Posterior cingulate gyrus (tissue), 11 donors: ENCODE measurements at places on chromosomes 2 and 18.

GRCh38 chr18:44750774-44751173 is 70.1 kb downstream of the SETBP1 start:
- DNase-seq: no peak

DNA sequence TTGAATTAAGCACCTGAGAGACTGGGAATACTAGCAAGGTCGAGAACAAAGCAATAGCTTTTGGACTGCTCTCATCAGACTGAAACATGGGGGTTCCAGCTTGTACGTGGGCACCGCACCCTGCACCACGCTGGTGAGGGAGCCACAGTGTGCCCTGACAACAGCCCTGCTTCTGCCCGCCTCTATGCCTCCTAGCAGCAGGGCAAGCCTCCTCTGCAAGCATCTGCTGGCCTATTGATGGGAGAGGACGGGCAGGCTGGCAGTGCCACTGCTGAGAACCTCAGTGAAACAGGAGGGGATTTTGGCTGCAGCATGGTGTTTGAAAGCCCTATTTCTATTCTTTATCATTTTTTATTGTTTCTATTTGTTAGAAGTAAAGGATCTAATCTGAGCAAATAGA is 146.1 kb upstream of the OTOS start:
- no peak for DNase-seq

- no peak for DNase-seq
These were observed 107.8 kb downstream of the NOL10 start for GRCh38 chr2:10581990-10582389.

DNA sequence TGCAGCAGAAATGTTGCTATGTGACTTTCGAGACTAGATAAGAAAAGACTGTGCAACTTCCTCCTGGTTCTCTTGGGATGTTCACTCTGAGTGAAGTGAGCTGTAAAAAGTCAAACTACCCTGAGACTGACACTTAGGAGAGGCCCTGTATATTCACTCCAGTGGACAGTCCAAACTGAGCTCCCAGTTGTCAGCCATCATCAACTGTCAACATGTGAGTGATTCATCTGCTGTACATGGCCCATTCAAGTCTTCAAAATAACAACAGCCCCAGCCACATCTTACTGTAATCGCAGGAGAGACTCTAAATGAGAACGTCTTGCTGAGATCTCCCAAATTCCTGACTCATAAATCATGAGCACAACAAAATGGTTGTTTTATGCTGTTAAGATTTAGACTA is 8.5 kb upstream of the UNC80 start:
- DNase-seq: no peak

GRCh38 chr2:171154348-171154747 is 6.3 kb downstream of the TLK1 start:
- DNase-seq: no peak

DNA sequence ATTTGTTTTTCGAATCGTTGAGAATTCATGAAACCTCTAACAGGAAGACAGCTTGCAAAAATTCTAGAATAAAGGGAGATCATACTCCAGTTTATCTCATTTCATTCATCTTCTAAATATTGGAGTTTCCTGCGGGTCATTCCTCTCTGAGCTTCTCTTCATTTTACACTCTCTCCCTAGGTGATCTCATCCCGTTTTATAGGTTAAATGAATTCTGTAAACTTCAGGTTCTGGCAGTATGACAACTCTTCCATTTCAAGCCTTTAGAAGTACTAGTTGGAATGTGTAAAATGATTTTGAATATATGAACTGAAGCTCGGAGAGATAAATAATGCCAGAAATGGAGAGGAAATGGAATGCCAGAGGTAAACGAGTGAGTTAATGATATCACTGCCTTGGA is 312.4 kb downstream of the METTL4 start:
- no peak for DNase-seq

DNA sequence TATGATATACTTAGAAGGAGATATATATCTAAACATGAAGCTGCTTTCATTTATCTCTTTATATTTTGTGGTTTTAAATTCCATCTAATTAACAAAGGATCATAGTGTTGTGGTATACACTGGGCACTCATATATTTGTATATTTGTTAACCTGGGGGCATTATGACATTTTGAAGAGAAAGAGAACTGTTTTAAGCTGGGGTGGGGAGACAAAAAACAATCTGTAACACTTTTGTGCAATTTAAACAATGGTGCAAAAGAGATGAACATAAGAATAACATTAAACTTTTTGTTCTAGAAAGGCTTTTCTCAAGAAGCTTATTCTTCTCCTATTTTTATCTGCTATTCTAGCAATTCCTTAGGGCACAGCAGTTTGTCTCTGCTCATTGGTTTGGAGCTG is 842.0 kb upstream of the CDH2 start:
- no peak for DNase-seq

- DNase-seq: no peak
These were observed 10.6 kb downstream of the SUPT7L start for GRCh38 chr2:27652790-27653189.

GRCh38 chr2:11140492-11140891 is 14.8 kb upstream of the SLC66A3 start:
- no peak for DNase-seq

GRCh38 chr18:34097312-34097711 is 127.4 kb downstream of the NOL4 start:
- no peak for DNase-seq

DNA sequence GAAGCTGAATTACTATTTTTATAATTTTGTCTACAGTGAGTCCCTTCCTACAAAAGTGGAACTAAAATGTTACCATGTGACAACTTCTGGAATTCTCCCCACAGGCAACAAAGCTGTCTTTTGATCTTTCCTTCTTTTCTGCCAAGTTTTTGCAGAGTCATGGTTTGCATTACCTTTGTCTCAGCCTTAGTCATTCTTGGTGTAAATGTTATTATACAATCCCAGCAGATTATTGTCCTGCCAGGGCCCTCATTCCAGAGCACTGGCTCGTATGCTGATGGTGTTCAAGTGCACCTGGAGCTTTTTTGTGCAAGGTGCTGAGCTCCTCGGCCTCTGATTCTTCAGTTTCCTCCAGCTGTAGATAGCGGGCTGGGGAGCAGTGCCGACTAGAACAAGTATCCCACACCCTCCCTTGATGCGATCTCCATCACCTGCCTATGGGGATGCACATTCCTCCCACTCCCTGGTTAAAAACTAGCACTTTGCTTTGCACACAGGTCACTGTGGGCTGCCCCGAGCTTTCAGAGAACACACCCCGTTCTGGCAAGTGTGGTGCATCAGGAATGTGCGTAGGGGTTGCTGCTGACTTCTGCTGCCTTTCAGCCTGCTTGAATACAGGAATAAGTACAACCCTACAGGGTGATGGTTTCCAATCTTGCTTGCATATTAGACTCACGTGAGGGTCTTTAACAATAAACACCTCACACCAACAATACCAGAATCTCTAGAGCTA is 263.6 kb downstream of the RNF144A start:
- DNase-seq: no peak

DNA sequence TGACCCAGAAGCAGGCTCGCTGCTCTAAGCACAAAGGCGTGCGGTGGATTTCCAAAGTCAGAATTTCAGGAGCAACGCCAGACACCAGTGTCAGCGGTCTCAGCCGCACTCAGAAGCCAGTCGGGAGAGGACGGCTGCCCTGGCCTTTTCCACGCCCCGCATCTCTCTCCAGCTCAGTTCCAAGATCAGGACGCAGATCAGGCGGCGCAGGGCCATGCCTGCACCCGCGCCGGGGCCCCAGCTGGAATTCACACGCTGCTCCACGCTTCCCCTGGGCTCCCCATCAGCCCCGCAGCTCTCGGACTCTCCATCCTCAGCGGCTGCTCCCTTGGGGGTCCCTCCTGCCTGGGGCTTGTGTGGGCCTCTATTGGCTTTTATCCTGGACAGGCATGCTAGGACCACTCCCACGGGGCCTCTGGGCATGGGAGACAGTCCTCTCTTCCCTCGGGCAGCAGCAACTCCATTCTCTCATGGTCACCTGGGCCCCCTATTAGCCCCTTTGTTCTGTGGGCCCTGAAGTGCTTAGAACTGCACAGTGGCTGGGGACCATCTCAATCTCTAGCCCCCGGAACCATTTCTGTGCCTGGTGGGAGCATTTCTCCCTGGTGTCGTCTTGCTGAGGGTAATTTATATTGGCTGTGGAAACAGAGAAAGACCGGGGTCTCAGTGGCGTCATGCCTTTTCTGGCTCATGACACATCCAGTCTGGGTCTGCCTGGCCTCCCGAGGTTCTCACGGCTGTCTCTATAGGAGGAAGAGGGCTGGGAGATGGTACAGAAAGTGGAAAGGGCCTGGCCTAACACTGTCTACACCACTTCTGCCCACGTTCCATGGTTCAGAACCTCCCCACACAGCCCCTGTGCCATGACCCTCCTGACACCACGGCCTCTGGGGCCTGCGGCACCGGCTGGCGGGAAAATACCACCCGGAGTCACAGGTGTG is 14.9 kb upstream of the TMEM18 start:
- no peak for DNase-seq

- no peak for DNase-seq
These were observed 141.9 kb downstream of the LCLAT1 start for GRCh38 chr2:30588994-30589393.

DNA sequence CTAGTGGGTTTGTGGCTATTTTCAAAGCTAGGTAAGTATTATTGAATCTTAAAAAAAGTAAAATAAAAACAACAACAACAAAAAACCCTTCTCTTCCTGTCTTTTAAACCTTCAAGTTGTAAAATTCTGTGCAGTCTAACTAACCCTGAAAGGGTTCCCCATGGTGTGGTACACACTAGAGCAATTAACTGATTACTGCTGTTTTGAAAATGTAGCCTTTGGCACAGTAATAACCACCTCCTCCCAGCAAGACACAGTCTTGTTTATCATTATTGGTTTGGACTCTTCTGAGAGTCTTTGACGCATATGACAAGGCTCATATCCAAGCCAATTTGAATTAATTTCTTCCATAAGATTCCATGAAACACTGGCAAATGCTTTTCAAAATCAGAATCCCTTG is 2184.6 kb upstream of the PIK3C3 start:
- DNase-seq: no peak

DNA sequence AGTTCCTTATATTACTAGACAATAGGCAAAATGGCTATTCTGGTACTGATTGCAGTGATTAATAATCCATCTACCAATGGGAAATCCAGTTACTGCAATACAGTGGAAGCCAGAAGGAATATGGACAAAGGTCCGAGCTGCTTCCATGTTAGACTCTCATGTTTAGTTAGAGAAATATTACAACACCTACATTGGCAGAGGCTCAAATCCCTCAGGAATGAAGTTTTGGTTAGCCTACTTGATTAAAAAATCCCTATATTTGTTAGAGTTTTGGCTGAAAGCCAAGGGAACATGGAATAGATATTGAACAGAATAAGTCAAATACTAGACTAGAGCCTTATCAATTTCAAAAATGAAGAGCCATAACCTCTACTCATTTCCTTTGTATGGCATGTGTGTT is 48.5 kb downstream of the ARL6IP6 start:
- DNase-seq: no peak

DNA sequence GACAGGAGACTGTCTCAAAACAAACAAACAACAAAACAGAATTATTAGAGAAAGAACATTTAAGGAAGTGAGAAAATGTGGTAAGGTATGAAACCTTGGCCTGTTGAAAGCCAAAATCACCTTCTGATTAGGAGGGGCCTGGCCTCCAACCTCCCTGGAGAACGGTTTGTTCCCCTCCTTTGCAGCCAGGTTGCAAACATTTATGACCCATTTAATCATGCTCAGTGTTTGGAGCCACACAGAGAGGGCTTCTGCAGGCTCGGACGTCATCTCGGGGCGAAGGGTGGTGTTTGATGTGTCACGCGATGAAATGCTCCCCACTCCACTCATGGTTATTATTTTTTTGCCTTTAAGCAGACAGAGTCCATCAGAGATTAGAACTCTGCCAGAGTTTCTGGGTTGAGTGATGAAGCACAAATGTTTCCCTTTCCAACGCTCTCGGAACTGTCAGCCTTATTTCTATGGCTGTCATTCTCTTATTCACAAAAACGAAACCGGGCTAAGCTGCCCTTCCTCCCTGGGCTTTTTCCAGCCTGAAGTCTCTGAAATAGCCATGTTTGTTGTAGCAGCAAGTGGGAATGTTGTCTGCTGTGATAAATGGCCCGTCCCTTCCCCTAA is 33.6 kb upstream of the ROCK2 start:
- DNase-seq: no peak

DNA sequence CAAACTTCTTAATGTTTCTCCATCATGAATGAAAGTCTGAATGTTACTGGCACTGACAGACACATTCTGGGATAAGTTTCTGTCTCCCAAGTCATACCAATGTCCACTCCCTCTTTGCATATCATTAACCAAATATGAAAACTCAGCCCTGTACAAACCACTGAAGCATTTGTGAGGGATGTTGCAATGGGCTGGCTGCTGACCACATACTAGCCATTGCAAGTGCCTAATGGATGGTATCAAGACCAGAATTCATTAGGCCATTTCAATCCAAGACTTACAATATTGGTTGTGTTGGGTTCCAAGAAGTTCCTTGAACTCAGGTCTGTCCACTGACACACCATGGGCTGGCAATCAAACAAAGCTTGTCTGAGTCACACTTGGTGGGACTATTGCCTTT is 73.8 kb downstream of the CBLN2 start:
- DNase-seq: no peak

DNA sequence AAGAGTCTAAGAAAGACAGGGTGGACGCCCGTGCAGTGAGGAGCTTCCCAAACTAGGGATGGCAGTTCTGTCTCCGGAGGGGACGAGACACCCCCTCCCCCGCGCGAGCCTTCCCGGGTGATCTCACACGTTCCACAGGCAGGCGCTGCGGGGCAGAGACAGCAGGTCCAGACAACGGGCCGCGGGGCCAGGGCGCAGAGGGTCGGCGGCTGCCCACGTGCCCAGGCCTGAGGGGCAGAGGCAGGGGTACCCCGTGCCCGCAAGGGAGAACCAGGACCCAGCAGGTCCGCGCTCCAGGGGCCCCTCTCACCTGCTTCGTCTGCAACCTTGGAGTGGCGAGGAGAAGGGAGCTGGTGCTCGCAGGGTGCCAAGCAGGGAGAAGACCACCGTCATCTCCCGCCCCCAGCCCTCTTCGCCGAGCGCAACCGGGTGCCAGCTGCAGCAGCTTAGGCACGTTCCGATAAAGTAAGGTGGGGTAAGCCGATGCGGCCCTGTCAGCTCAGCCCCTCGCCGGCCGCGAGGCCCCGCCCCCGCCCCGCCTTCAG is at the start of gene GPR155:
GPR155 (minus strand) TSS at position 467 of the 545 bp plus-strand sequence. CDS start 5,073 bp downstream, outside the sequence.
- DNase-seq: peak; percentile 95

- DNase-seq: no peak
These were observed 28.1 kb downstream of the NCKAP1 start for GRCh38 chr2:183010112-183010511.

GRCh38 chr2:68388358-68388757 is 23.3 kb downstream of the PLEK start:
- no peak for DNase-seq

DNA sequence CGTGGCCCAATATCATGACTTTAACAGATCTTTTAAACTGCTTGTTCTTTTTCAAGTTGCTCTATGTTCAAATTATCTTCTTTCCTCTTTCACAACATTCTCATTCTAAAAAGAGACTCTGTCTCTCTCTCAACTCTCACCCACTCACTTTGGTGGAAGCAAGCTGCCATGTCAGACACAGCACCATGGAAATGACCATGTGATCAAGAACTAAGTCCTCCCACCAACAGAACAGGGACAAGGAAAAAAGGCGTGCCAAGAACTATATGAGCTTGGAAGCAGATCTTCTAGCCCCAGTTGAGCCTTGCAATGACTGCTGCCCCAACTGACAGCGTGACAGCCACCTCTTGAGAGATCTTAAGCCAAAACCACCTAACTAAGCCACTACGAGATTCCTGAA is 23.9 kb downstream of the BAZ2B start:
- DNase-seq: no peak

- DNase-seq: no peak
These were observed 15.4 kb downstream of the IL1B start for GRCh38 chr2:112821142-112821541.
